Uterus (tissue), 4 donors: ENCODE measurements at places on chromosomes 7 and 10. TPM values are rescaled to one million over a fixed set of nuclear protein-coding genes. Genes with fewer than 3 reads are reported as not detected.
A peak's percentile ranks its signal among the peaks of the same experiment; 100 is the strongest.

The SCART1 gene
- 9.5 TPM for total RNA-seq

DNA sequence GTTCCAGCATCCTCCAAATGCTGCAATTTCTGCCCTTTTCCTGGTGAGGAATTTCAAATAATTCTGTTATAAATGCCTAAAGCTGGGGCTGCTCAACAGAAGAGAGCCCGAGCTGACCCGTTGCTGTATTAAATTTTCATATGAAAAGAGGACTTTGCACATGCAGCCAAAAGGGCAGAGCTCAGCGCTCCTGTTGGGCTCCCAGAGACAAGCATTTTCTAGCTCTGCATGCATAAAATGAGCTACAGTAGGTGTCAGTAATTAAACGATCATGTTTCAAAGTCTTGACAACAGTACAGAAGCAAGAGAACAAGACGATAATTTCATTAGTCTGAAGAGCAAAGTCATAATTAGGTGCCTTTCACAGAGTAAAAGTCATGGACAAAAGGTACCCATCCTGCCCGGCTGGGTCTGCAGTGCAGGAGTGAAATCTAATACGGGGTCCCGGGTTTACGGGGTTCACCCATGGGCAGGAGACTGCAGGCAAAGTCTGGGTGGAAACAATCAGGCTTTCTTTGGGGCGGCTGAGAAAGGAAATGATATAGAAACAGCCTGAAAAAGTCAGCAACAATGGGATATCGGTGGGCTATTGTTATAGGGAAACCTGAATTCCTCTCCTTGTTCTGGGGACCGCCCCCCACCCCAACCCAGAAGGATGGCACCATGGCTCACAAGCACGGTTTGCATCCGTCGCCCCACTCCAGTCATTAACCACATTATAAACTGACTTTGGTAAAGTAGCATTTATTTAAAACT is 66.0 kb downstream of the EBF3 start:
- DNase-seq = no peak

- DNase-seq = no peak
Measured at GRCh38 chr7:90759710-90760109, 163.6 kb downstream of the CDK14 start.

GRCh38 chr10:72665925-72666324 is 26.0 kb upstream of the MCU start:
- DNase-seq = no peak

DNA sequence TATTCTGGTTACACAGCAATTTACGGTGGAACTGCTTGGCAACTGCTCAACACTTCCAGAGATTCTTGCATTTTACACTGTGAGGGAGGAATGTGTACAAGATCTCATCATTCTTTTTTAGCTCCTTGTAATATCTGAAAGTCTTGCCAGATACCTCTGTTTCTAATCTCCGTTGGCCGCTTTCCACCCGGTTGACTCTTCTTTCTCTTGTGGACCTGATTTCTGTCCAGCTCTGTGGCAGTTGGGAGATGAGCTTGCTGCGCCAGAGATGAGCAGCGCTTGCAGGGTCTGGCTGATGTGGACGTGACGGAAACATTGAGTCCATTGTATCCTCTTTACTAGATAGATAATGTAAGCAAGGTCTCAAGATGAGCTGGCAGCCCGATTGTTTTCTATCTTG is 27.6 kb downstream of the SPAG6 start:
- peak; percentile 14 for DNase-seq

DNA sequence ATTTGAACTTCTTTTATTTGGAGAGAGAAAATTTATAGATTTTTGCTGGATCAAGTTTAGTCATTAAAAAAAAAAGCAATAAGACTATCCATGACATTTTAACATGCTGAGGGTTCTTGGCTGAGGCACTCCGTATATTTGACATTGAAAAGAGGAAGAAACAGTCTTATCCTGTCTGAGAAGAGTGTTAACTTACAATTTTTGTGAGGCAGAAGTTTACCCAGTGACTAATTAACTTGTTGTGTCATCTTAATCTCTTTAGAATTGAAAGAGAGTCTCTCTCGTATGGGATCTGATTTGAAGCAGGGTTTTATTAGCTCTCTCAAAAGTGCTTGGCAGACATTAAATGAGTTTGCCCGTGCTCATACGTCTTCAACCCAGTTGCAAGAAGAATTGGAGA is 39.3 kb downstream of the SEC23IP start:
- DNase-seq = no peak

The GDF10 gene
- total RNA-seq = 4.6 TPM

The WIPF3 gene
- total RNA-seq = 5.4 TPM

DNA sequence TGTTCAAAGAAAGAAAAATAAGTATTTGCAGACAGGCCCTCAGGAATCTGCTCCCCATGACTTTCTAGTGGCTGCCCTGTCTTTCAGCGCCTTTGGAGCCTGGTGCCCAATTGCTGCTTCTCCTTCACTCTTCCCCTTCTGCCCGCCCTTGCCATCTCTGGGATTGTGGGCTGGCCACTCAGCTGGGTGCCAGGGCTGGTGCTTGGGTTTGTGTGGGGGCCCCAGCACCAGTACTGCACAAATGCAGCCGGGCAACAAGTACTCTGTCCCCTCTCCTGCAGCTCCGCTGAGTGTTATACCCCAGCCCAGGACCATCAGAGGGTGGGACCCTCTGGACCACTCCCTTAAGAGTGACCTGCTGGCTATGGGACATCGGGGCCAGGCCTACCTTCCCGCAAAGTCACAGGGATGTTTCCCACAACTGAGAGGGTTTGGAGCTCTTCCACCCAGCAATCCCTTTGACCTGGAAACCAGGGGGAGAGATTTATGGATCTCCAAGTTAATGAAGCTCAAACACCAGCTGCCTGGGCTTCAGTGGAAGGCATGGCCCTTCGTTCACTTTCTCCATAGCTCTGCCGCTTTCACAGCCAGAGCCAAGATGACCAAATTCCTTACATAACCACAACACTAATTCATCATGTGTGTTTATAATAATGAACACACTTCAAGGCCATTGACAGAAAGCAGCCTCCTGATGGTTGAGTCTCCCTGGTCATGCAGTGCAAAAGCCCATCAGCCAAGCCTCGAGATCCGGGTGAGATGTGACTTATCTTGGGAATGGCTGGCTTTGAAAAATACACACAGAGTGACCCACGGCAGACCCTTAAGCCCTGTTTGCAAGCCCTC is 313.9 kb upstream of the ZNF32 start:
- no peak for DNase-seq

GRCh38 chr7:55521917-55522902 is 50.1 kb downstream of the VOPP1 start:
- DNase-seq = no peak

DNA sequence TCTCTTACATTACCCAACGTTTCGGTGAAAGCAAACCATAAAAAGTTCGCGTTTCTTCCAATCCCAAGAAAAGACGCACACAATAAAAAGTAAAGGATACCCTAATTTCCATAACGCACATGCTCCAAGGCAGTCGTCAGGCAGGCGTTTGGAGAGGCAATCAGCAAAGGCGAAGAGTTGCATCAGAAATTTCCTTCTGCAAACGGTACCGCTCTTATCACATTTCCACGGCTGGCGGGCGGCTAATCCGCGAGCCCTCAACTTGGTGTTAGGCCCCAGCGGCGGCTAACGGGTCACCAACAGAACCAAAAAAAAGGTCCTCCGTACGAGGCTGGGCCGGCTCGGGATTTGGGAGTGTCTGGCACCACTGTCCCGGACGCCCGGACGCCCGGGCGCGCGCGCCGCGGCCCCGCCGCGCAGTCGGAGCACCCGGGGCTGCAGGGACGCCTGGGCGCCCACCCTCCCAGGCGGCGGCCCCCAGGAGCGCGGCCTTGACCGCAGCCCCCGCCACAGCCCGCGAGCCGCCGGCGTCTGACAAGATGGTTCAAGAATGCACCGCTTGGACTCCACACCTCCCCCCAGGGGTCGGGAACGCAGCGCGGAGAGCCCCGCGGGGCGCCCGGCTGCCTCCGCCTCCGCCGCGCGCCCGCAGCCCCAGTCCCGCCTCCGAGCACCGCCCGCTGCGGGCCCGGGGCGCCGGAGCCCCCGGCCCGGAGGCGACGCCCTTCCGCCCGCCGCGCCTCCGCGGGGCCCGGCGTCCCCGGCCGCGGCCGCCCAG is 9.8 kb upstream of the GRB10 start:
- DNase-seq = peak; percentile 28

- DNase-seq = no peak
Measured at GRCh38 chr7:111990643-111991042, 215.6 kb downstream of the DOCK4 start.

DNA sequence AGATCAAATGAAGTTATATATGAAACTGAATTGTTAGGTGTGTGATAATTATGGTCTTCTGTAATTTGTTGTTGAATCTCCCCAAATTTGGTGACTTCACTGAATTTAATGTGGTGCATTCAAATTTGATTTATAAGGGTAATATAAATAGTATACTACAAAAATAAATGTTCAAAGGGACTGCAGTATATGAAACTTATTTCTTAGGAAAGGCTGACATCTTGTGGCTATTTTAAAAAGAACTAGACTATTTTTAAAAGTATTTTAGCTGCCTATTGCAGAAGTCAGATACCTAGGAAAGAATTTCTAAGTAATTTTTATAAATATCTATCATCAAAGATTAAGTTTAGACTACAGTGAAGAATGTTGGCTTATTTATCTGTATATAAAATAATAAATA is 36.6 kb downstream of the ATRNL1 start:
- DNase-seq = no peak

GRCh38 chr7:94398841-94399240 is 4.1 kb downstream of the COL1A2 start:
- no peak for DNase-seq

DNA sequence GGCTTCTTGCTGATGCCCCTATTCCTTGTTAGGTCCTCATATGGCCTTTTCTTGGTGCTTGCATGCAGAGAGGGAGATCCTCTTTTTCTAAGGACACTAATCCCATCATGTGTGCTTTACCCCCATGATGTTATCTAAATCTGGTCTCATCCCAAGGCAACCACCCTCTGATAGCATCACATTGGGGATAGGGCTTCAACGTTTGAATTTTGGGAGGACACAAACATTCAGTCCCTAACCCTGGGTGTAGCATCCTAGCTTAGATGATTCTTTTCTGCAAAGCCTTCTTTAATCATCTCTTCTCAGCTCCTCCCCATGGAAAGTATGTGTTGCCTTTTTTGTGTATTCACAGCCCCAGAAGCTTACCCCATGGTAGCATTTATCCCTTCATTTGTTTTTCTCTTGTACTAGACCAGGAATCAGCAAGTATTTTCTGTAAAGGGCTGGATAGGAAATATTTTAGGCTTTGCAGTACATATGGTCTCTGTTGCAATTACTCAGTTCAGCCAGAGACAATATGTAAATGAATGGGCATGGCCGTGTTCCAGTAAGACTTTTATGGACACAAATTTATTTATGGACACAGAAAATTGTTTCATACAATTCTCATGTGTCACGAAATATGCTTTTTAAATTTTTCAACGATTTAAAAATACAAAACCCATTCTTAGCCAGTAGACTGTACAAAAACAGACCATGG is 101.5 kb upstream of the CSTF2T start:
- DNase-seq = no peak

- no peak for DNase-seq
Measured at GRCh38 chr10:63477927-63478326, 12.2 kb upstream of the JMJD1C start.

GRCh38 chr7:16491148-16491547 is 25.6 kb upstream of the SOSTDC1 start:
- DNase-seq = no peak

The LDB3 gene
- 0.97 TPM for total RNA-seq

GRCh38 chr10:31808258-31809218 is 120.1 kb downstream of the ARHGAP12 start:
- DNase-seq = peak; percentile 43

DNA sequence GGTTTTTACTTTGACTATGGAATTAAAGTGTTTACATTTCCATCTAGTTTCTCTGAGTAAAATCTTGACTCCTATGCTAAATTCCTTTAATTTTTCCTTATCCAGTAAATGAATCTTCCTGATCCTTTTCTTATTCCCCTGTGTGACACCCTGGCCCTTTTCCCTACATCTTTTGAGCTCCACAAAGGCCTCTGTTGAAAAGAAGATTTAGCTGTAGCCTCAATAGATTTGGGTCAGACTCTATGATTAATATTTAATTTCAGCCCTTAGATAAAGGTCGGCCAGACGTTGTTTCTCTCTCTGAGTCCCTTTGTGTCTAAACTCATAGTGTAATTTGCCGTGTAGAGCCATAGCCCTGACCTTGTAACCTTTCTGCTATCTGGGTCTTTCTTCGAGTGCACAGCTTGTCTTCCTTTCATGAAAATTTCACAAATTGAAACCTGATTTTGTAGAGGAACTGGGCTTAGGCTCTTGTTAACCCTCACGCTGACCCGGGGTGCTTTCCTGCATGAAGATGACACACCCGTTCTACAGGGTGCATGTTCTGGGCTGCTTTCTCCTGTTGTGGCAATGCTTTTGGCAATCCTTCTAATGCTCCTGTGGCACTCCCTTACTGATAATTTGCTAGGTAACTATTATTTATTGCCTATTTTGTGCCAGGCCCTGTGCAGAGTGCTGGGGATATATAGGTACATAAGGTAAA is 21.2 kb downstream of the LSMEM1 start:
- DNase-seq = no peak

GRCh38 chr7:37781156-37781555 is 67.2 kb upstream of the NME8 start:
- DNase-seq = no peak

DNA sequence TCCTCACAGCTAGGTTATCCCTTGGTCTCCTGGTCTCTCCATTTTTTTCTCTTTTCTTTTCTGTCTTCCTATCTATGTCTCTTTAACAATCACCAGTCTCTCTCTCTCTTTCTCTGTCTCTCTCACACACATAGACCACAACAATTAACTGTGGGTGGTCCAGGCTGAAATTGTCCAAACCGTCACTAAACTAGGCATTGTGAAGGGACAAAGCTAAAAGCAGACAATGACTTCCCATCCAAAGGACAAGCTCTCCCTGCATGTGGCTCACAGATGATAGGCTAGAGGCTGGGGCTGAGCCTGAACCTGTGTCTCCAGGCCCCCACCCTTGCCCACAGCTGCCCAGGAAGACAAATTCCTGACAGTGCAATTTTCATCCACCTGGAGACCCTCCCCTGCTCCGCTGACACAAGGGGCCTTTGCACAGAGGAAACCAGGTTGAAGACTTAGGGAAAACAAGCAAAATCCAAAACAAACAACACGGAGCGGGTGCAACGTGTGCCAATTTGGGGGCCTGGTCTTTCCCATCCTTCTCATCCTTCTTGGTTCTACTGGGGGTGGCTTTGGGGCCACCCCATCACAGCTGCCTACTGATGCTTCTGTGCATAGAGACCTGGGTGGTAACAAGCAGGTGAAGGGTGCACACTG is 755.4 kb downstream of the GRID1 start:
- DNase-seq = no peak

DNA sequence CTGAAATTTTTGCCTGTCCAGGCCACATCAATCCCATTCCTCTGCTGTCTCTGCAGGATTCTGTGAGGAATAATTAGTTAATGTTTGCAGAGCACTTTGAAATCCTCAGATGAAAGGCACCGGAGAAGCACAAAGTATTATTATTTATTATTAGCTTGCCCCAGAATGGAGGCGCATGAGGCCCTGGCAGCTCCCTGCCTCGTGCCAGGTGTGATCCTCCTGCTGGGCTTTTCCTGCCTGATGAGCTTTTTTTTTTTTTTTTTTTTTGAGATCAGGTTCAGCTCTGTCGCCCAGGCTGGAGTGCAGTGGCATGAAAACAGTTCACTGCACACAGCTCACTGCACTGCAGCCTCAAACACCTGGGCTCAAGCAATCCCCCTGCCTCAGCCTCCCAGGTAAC is 65.2 kb downstream of the TCF7L2 start:
- DNase-seq = no peak

The IGFBP3 gene
- total RNA-seq = 342 TPM

The LRRD1 gene
- 0.97 TPM for total RNA-seq
